ENCODE measurements at places on chromosomes 6 and 20. TPM values are rescaled to one million over a fixed set of nuclear protein-coding genes. Genes with fewer than 3 reads are reported as not detected.

Gene APOM
- 0.39 TPM for total RNA-seq

Gene DEFB125
- not detected for total RNA-seq

Gene SCRT2
- not detected for total RNA-seq

Gene TMEM244
- total RNA-seq: not detected

- DNase-seq: no peak
These were observed 25.5 kb upstream of the CST1 start for GRCh38 chr20:23776067-23776771.

DNA sequence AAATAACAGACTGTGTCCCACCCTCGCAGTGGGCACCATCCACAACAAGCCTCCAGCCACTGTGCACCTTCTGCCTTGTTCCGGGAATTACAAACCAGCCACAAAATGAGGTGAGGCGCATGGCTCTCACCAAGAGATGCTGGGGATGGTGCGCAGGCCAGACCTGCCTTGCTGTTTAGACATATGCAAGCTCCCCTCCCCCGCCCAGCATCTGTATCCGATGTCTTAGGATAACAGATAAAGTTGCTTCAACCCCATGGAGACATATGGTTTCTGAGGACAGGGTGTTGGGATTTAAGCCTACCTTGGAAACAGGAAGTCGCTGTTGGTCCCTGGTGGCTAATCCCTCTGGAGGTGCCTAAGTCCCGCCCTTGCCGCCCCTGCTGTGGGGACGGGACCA lies 50.4 kb upstream of the MPC1 start:
- DNase-seq: no peak

- DNase-seq: no peak
These were observed 86.6 kb upstream of the TOP1 start for GRCh38 chr20:40942006-40942405.

DNA sequence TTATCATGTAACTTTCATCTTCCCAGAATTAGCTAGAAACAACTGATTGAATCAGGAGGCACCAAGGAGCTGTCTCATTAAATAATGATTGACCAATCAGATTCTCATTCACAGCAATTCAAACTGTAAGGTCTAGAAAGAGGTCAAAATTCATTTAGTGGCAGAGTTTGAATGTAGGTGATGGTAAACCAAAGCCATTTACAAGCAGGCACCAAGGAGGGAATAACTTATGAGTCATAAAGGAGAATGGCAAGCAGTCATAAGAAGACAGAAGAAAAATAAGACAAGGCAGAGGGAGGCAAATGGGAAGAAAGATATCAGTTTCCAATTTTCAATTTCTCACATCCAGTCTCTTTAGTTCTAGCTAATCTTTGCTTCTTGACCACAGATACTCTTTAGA lies 52.9 kb upstream of the DEFB112 start:
- no peak for DNase-seq
